ENCODE measurements at places on chromosomes 2 and 18.

DNA sequence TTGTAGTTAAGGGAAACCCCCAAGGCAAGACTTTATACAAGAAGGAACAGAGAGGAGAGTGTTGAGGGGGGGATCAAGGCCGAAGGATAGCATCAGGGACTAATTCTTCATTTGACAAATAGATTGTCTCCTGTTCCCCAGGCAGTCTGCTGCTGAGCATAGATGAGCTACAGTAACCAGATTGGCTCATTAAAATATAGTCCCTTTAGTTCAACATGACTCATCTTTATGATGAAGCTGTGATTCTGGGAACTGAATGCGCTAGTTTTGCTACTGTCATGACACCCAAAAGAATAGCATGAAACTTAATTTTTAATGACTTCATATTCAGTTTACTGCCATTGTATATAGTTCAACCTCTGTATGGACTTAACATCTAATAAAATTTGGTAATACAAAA lies 35.5 kb downstream of the TMEFF2 start:
- no peak for DNase-seq

DNA sequence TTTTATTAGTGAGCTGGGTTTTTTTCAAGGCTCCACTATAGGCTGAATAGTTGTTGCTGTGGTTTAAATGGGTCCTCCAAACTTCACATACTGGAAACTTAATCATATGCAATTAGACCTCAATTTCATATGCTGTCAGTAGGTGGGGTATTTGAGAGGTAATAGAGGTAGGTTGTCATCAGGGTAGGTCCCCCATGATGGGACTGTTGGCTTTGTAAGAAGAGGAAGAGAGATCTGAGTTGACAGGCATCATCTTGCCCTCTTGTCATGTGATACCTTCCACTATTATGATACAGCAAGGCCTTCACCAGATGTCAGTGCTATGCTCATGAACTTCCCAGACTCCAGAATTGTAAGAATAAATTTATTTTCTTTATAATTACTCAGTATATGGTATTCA lies 819.4 kb downstream of the LRP1B start:
- DNase-seq: no peak

DNA sequence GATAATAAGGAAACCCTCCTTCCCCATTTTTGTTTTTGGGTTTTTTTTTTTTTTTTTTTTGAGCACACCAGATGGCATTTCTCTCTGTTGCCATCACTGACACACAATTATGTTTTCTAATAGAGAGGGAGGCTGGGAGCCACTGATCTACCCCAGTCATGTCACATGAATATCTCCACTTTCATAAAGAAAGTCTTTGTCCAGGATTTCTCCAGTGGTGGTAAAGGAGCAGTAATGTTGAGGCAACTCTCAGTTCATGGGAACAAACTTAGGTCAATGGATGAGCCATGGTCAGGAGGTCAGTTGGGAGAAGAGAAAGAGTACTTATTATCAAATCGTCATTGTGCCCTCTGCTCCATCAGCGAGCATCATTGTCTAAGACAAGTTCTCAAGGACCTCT lies 603.7 kb downstream of the ARHGAP15 start:
- no peak for DNase-seq

DNA sequence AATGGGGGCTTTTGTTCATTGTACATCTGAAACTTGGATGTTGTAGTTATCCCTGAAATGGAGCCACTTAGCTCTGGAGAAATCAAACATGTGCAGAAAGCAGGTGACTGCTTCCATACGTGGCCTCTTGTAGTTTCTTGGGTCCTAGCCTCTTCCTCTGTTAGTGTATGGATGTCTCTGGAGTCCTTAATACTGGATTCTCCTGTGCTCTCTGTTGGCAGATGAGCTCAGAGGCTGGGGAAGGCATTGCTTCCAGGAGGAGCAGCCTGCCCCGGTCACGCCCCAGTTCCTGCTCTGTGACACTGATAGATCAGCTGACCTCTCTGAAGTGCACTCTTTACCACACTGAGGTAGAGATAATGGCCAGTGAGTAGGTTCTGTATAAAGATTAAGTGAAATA lies 176.2 kb downstream of the LDLRAD4 start:
- no peak for DNase-seq

DNA sequence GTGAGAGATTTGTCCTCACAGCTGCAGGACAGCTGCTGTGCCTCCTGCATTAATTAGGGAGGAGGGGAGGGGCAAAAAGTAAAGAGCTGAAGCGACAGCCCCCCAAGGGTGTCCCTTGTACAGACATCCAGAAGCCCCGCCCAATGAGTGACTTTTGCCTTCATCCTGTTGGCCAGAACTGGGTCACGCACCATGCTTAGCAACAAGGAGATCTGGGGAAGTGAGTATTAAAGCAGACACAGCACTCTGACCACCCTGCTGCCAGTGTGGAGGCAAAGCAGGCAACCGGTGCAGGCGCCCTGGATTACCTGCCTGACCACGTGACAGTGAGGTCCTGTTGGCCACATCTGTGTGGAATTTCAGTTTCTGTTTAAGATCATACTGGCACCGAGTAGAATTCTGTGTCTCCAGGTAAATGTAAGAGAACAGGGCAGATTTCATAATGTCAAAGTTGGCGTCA lies 21.5 kb upstream of the BIN1 start:
- DNase-seq: no peak

DNA sequence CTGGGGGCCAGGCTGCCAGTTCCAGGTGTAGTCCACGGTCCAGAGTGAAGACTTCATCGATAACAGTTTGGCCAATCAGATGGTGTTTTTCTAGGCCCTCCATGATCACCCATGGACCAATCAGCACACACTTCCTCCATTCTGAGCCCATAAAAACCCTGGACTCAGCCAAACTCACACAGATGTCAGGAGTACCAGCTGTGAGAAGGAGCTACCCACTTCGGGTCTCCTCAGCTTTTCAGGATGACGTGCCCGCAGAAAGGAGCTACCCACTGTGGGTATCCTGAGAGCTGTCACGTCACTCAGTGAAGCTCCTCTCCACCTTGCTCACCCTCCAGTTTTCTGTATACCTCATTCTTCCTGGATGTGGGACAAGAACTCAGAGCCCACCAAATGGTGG lies 210.0 kb upstream of the RASGRP3 start:
- DNase-seq: no peak

DNA sequence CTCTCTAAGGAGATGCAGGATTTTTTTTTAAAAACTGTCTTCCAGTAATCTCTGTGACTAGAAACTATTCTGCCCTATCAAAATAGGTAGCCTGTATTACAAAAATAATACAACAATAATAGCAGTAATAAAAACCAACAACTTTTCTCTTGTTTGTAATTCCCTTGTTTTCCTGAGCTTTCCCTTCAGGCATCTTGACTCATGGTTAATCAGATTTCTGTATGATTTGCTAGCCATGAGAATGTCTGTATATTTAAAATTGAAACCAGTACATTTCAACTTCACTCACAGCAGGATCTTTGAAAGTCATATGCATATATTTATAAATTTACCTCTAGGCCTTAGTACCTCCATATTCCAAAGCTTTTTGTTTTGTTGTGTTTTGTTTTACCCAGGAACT lies 38.2 kb downstream of the SLC4A10 start:
- DNase-seq: no peak

- DNase-seq: no peak
Measured at GRCh38 chr2:145960479-145961163, 1440.7 kb upstream of the ZEB2 start.

- peak; percentile 63 for DNase-seq
Measured at GRCh38 chr2:242015108-242016065, 145.9 kb downstream of the RTP5 start.

DNA sequence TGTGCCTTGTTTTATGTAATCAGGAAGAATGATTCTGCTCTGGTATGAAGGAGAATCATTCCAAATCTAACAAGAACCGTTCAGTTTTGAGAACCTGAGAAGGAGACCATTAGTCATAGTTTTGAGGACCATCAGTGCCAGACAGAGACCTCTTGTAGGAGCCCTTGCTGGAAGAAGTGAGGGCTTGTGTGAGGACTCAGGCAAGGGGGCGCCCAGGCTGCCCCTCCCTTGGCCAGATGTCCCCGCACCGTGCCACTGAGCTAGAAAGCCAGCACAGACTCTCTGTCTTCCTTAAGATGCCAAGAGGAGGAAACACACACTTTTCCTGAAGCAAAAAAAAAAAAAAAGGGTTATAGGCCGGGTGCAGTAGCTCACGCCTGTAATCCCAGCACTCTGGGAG lies 55.7 kb upstream of the SLC39A10 start:
- DNase-seq: no peak

DNA sequence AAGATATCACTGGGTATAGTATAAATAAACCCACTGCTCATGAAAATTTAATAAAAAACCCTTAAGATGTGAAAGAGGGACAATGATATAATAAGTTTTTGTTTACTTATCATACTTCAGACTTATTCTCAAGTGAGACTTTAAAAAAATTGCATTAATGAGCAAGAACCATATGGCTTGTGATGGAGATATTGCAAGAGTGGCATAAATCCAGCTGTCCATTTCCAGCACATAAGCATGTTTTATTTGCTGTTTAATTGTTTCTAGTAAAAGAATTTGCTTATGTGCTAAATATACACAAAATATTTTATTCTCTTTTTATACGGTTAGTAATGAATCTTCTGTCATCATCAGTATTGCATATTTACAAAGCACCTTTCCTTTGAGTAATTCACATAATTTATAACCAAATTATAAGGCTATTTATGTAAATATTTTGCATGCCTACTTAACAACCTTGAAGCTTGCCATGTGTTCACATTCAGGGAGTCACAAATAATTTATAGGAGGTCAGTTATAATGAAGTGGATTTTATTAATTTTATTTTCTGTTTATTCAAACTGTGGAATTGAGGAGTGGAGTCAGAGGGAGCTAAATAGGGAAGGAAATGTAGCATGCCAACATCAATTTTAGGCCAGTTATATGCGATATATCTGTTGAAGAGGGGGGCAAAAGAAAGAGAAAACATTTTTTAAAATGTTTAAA lies 318.5 kb upstream of the CWC22 start:
- no peak for DNase-seq

DNA sequence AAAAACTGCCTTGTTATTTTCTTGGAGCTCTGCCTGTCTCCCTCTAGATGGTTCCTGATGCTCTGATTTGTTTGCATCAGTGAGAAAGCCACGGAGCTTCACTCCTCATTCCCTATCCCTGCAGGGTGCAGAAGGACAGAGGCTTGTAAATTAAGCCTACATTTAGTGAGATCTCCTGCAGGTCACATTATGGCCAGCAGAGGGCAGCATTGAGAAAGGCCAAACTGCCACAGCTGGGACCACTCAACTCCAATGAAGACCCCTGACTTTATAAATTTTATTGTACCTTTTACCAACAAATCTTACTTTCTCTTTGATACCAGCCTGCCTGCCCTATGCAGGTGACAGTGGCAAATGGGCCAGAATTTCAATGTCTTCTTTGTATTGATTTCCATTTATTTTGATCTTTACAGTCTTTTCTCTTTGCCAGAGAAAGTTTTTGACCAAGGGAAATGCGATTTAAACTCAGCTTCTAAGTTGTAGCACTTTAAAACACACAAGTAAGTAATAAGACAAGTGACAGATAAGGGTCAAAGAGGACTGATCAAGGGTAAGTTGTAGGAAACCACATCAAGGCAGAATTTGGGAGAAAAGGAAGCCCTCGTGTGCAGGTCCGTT lies 1029.1 kb upstream of the KLHL29 start:
- no peak for DNase-seq

DNA sequence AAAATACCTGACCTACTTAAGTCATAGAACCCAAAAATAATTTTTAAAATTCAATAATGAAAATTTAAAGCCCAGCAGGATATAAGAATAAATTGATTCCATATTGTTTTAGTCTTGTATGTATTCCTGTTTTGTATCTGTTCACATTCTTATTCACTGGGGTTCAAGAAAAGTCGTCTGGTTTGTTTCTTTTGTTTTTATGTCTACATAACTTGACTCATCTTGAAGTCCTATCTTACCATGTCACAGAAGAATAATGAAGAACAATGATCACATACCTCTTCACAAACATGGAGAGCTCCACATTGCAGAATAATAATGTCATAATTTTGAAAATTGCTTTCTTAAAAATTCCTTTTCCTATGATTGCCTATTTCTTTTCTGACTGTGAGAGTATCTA lies 43.4 kb upstream of the LRP1B start:
- no peak for DNase-seq

GRCh38 chr2:88144271-88144670 lies 16.4 kb upstream of the FABP1 start:
- no peak for DNase-seq

GRCh38 chr2:85536479-85536878 lies 2.5 kb upstream of the MAT2A start:
- DNase-seq: no peak

- no peak for DNase-seq
Measured at GRCh38 chr2:3970791-3971651, 267.6 kb downstream of the DCDC2C start.

- DNase-seq: no peak
Measured at GRCh38 chr2:42693013-42693615, 70.8 kb downstream of the OXER1 start.

DNA sequence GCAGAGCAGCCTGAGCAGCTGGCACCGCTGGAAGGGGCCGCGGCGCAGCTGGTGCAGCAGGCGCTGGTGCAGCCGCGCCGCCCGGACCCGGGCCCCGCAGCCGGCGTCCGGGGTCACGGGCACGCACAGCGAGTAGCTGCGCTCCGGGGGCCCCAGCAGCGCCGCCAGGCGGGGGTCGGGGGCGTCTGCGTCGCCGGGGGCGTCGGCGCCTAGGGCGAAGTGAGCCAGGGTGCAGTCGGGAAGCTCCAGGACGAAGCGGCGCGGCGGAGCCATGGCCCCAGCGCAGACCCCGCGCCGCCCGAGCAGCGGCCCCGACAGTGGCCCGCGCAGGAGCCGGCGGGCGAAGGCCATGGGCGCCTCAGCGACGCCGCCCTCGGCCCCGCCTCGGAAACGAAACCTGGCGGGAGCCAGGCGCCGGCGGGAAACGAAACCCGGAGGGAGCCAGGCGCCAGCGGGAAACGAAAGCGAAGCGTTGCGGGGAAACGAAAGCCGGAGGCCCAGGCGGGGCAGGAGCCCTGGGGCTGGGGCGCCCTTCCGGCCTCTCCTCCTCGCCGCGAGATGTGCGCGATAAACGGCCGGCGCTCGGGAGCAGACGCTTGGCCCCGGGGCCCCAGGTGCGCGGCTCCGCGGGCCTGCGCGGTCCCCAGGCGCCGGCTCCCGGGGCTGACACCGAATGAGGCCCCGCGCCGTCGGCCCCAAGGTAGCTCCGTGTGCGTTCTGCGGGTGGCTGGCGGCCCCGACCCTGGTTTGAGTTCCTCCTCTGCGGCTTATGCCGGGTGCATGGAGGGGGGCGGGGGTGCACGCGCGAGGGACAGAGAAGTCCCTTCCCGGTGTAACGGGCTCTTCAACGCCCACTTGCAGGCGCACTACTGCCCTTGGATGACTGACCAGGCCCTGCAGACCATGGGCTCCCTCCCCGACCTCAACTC lies at the start of gene CMPK2:
TSS of gene CMPK2 (minus strand) at position 562 of the 929 bp plus-strand sequence. CDS start at position 351, 211 bp downstream.
- no peak for DNase-seq

DNA sequence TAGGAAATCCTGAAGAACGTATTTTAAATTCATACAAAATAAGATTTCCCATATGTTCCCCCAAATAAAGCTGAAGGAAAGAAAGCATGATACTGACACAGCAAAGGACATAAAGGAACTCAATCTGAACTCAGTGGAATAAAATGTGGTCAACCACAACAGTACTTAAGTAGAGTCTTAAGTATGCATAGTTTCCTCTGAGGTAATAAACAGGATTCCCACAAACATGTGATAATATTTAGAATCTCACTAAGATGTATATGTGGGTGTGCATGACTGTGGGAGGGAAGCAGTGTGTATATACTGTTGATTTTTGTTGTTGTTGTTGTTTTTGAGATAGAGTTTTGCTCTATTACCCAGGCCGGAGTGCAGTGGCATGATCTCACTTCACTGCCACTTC lies 69.3 kb downstream of the NOL10 start:
- DNase-seq: no peak

GRCh38 chr2:210654091-210654490 lies 97.7 kb downstream of the CPS1 start:
- DNase-seq: no peak

GRCh38 chr2:69933839-69934613 lies 19.1 kb downstream of the MXD1 start:
- no peak for DNase-seq
